ENCODE measurements at places on chromosomes 1 and 21.

DNA sequence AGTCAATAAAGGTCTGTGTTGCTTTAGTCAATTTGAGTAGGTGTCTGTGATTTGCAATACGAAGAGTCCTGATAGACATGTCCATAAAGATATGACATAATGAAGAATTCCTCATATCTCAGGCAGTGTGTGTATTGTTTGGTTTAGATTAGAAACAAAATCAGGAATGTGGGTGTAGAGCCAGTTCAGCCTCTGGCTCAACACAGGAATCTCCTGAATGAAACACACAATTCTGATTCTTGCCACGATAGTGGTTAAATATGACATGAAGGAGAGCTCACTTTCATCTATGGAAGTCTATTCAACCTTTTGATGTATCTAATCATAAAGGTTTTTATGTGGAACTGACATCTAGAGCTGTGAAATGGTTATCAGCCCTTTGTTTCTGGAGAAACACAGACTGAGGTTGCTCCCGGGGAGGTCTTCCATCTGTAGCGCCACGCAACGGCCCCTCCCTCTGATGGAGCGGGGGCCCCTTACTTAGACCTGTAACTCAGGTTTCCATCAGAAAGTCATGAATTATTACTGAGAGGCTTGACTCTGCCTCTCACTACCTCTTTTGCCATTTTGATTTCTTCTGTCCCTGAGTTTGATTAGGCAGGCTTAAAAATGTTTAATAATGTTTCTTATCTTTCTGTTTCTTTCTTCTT, 19.5 kb downstream of the TSPAN2 start:
- no peak for DNase-seq

DNA sequence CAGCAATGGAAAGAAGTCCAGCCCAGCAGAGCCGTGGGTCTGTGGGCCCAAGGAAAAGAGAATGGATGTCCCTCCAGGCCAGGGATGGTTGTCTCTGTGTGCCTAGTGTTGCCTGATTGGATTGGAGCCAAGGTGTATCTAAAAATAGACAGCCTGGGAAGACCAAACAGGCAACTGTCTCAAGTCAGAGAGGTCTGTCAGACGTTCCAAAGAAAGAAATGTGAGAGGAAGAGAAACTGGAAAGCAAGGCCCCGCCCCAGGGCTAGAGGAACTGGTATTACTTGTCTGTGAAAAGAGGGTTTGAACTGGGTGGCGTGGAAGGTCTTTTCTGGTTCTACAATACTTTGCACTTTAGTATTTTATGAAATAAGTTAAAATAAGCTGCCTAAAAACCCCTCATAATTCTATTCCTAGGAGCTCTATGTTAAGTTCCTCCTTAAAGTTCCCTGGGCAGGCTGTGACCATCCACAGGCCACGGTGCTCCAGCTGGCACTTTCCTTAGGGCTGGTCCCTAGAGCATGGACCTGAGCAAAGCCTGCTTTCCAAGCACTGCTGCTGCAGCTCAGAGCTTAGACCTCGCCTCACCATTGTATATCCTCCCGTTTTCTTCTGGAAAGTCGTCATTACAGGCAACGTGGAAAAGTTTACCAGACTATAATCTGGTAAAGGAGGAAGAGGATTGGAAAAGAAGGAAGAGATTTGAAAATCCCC, 151.6 kb downstream of the DISC1 start:
- no peak for DNase-seq

DNA sequence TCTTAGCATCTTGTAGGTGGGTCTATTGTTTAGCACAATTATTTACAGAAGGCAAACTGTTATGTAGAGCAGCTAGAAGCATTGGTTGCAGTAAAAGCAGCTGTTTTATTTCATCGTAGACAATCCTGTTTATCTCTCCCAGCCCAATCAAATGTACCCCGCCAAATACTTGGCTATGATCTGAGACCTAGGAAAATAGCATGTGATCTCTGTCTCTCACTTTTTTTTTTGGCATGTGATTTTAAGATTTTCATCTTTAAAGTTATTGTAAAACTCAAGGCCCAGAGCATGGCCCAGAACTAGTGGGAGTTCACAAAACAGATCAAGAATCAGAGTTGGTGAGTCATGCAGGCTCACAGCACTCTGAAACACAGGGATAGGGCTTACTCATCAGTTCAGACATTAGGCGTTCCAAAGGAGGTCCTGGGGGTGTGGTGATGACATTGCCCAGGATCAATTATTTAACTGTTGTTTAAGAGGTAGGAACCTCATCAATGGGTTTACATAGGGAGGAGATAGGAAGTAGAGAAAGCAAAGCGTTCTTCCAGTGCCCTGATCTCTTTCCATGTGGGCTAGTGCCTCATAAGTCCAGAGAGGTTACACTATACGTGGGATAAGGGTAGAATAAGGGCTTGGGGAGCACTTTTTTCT, 40.2 kb downstream of the TBX19 start:
- DNase-seq: no peak

GRCh38 chr1:241413974-241414373, 57.0 kb upstream of the RGS7 start:
- DNase-seq: no peak

DNA sequence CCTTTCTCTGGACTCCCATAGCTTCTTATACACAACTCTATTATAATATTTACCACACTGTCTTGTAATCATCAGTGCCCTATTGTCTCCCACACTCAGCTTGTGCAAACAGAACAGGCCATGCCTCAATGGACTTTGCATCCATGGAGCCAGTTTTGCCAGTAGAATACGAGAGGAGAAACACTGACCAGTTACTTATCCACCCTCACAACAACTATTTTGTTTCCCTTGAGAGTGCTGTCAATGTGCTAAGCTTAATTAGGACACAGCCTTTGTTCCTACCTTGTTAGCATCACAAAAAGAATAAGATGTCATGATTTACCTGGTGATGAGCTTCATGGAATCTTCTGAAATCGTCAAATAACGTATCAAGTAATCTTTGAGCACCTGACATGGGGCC, 18.1 kb upstream of the LRRC52 start:
- DNase-seq: no peak
